ENCODE measurements at places on chromosomes 16 and 17.

DNA sequence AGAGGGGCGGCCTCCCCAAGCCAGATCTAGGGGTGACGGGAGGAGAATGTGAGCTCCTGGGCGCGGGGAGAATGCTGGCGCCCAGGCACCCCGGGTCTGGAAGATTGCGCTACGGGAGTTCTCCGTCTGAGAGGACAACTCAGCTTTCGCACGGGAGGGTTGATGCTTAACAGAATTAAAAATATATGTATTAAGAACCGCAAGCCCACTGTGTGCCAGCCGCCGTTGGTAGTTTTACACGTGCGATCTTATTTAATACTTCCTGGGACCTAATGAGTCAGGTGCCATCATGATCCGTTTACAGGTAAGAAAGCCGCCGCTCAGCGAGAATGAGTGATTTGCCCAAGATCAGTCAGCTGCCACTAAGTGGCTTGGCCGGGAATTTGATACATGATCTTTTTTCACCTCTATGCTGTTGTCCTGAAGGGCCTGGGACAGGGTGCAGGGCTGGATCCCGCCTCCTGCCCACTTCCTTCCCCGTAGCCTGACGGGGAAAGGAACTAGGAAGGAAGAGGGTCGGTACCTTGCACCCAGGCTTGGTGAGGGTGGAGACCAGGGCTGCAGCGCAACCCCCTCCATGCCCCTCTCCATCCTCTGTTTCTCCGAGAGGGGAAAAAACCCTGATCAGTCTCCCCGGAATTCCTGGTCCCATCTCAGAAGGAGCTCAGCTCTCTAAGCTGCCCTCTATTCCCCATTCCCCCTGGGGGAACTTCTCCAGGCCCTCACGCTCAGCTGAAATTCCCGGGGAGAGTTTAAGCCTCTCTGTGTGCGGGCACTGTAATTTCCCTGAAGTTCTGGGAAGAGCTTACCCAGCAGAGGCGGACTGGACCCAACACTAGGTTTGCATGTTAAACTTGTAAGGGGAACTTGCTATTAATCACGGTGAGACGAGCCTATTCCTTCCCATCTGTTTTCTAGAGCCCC lies 983 bp downstream of the VAT1L start:
- DNase-seq = no peak

- no peak for DNase-seq
Measured at GRCh38 chr17:28712705-28713415, 1.2 kb upstream of the PROCA1 start.

GRCh38 chr17:47162013-47162622 lies 27.0 kb downstream of the CDC27 start:
- DNase-seq = no peak

DNA sequence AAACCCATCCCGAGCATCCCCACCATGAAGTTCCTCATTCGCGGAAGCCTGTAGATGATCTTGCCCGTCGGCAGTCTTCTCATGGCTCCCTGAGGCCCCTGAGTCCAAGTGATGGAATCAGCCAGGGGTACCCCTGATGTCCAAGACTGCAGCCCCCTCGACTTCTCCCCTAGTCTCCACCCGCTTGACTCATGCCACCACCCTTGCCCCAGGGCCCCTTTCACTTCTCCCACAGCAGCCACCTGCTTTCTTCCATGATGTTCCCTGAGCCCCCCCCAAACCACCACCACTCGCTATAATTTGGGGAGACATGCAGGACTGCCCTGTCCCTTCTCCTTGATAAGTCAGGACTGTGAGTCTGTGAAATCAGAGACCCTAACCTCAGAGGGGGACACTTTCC lies 11.4 kb downstream of the BEAN1 start:
- DNase-seq = no peak

DNA sequence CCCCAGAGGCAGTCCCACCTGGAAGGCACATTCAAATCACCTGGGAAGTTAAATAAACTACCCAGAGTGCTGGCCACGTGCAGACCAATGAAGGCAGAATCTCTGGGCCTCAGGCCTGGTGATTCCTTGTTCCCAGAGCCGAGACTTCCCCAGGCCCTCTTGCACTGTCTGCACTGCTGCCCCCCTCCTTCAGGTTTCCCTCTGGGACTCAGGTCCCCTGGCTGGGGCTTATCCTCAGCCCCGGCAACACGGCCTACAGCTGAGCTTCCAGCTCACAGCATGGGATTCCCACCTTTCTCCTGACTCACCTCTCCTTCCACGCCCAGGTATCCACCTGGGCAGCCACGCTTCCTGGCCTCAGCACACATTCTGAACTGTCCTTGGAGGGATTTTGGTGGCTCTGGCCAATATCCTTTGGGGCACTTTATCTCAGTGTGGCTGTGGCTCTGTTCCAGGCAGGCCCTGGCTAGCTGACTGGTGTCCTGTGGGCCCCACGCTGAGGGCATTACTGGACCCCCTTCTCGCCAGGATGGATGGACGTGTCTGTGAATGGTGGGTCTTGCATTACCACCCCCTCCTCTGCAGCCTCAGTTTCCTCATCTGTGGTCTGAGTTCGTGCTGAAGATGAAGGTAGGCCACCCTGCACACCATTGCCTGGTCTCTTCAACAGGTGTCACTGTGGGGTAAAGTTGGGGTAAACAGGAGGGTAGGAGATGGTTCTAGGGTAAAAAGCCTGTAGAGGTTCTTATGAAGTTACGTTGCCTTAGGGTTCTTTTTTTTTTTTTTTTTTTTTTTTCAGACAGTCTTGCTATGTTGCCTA lies 165.7 kb downstream of the IRF8 start:
- no peak for DNase-seq

DNA sequence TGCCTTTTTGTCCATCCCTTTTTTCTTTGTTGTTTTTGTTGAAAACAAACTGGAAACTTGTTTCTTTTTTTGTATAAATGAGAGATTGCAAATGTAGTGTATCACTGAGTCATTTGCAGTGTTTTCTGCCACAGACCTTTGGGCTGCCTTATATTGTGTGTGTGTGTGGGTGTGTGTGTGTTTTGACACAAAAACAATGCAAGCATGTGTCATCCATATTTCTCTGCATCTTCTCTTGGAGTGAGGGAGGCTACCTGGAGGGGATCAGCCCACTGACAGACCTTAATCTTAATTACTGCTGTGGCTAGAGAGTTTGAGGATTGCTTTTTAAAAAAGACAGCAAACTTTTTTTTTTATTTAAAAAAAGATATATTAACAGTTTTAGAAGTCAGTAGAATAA lies 4.9 kb downstream of the SOX9 start:
- no peak for DNase-seq

DNA sequence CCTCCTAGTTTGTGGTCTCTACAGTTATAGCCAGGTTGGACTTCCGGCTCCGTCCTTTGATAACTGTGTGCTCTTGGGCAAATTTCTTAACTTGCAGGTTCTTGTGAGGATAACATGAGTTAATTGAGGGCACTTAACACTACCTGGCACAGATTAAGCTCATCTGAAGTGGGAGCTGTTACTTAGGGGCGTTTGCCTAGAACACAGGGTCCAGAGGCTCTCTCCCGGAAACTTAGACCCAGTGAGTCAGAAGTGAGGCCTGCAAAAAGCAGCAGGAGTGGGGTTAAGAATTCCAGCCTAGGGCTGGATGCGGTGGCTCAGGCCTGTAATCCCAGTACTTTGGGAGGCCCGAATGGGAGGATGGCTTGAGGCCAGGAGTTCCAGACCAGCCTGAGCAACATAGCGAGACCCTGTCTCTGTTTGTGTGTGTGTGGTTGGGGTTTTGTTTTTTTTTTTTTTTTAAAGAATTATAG lies 1.4 kb downstream of the MVP start:
- no peak for DNase-seq

- DNase-seq = no peak
Measured at GRCh38 chr16:83666449-83666848, 141.3 kb upstream of the HSBP1 start.

GRCh38 chr17:57080718-57081117 lies 4.3 kb upstream of the AKAP1 start:
- no peak for DNase-seq

- no peak for DNase-seq
Measured at GRCh38 chr16:28933171-28933570, 1.4 kb downstream of the CD19 start.

- no peak for DNase-seq
Measured at GRCh38 chr17:74244548-74244947, 29.5 kb upstream of the DNAI2 start.

DNA sequence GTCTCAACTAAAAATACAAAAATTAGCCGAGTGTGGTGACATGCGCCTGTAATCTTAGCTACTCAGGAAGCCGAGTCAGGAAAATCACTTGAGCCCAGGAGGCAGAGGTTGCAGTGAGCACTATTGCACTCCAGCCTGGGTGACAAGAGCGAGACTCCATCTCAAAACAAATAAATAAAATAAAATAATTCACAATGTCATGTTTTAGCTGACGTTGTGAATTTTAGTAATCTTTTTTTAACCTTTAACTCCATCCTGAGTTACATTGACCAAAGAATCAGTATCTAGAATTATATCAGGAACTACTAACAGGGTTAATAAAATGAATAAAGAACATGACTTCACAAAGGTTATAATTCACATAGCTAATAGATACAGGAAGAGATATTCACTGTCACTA lies 5.9 kb downstream of the RBL2 start:
- DNase-seq = no peak

- DNase-seq = no peak
Measured at GRCh38 chr16:50991006-50991405, 160.1 kb downstream of the SALL1 start.

GRCh38 chr16:1509307-1510221 lies 16.4 kb downstream of the TELO2 start:
- no peak for DNase-seq

- no peak for DNase-seq
Measured at GRCh38 chr17:51830451-51830850, 328.1 kb downstream of the CA10 start.

DNA sequence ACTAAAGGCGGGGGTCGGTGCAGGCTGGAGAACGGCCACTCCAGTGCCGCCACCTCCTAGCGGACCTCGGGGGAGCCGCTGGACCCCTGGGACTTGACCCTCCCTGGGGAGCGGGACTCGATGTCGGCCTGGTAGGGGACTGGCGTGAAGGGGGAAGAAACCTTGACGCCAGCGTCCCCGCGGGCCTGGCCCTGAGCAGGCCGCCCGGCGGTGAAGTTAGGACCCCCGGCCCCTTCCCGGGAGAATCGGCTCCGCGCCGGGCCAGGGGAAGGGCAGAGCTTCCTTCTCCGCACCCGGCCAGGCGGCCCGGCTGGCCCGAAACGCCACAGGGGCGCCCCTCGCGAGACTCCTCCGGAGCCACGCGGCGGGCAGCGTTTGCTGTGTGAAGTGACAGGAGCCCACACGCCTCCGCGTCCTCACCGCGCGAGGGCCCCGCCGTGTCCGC lies 389 bp downstream of the DUS1L start:
- DNase-seq = no peak

GRCh38 chr17:68182940-68183551 lies 64.8 kb upstream of the AMZ2 start:
- DNase-seq = no peak

- DNase-seq = no peak
Measured at GRCh38 chr17:76969598-76970172, 101.5 kb downstream of the MGAT5B start.

GRCh38 chr16:54077050-54077821 lies 209.4 kb downstream of the IRX3 start:
- DNase-seq = no peak

- no peak for DNase-seq
Measured at GRCh38 chr16:31201582-31202413, 762 bp downstream of the PYCARD start.

DNA sequence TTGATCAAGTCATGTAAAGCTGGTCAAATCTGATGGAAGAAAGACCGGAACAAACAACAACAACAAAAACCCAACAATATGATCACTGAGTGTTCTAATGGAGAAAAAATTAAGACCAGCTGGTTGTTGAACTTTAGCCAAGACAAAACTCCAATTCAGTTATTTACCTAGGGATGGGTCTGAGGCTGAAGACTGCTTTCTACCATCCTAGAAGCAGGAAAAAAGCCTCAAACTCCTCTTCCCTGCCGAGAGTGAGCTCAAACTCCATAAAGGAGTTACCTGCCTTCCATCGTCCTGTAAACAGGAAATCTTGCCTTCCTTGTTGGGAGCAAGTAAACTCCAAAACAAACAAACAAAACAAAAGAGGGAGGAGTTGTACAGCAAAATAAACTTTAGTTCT lies 23.1 kb upstream of the TMEM98 start:
- DNase-seq = no peak

- no peak for DNase-seq
Measured at GRCh38 chr17:2395258-2396181, 5.3 kb downstream of the MNT start.

DNA sequence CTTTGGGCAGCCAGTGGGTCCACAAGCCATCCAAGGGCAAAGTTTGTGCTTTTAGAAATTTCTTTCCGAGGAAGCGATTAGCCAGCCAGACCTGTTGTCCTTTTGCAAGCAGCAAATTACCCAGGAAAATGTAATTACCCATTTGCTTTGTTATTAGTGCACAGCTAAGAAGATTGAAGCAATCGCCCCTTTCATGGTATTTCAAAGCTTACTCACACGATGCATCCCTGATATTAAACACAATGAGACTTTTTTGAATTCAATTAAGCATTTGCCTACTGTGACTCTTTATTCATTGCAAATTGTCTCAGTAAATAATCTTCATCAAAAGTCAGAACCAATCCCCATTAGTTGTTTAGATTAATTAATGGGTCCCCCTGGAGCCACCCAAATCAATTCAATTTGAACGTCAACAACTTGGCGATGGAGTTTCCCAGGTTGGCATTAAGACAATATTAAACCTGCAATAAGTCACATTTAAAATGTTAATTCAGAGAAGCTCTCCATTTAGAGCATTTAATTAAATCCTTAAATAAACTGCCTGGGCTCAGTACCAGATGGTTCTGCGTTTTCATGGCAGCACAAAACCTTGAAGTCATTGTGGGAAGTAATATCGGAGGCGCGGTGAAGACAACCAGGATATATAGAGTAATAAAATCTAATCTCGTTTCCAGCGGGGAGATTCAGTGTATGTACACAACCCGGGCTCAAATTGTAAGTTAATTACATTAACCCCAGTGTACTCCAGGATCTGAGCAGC lies 366.2 kb upstream of the TNRC6C start:
- peak; percentile 64 for DNase-seq

- DNase-seq = no peak
Measured at GRCh38 chr16:783404-784161, 4.6 kb downstream of the RPUSD1 start.

DNA sequence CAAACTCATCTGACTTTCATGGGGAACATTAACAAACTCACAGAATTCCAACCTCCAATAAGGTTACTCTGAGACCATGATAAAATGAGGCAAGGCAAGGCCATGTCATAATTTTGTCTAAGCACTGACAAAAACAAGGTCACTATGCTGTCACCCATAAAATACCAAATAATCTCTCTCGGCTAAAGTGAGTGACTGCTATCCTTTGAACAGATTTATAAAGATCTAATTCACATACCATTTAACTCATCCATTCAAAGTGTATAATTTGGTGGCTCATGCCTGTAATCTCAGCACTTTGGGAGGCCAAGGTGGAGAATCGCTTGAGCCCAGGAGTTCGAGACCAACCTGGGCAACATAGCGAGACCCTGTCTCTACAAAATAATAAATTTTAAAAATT lies 20.6 kb upstream of the CA4 start:
- no peak for DNase-seq

DNA sequence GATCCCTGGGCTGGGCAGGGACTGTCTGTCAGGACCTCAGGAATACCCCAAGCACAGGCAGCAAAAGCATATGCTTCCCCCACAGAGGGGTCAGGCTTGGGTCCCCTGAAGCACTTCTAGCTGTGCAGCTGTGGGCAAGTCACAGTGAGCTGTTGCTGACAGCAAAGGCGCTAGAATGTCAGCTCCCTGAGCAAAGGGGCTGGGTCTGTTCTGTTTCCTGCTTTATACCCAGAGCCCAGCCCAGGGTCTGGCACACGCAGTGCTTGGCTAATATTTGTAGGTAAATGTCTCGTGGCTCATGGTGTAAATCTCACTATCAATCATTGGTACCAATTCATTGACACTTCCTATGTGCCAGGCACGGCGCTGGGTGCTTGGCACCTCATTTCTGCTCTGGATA lies 16.6 kb upstream of the MPRIP start:
- no peak for DNase-seq

Measured in NCI-H524 treated with DMSO at 0.1 percent for 48 hours (cell line).